ENCODE measurements at places on chromosomes 4 and X.

DNA sequence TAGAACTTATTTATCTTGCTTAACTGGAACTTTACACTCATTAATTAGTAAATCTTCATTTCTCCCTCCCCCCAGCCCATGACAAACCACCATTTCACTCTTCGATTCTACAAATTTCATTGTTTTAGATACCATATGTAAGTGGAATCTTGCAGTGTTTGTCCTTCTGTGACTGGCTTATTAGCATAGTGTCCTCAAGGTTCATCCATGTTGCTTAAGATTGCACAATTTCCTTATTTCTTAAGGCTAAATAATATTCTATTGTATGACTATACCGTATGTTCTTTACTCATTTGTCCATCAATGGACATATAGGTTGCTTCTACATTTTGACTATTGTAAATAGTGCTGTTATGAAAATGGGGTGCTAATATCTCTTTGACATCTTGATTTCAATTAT lies 24.5 kb upstream of the RNF212 start:
- DNase-seq: no peak

- no peak for DNase-seq
Observed at GRCh38 chr4:164789047-164789446, 35.1 kb downstream of the SMIM31 start.

DNA sequence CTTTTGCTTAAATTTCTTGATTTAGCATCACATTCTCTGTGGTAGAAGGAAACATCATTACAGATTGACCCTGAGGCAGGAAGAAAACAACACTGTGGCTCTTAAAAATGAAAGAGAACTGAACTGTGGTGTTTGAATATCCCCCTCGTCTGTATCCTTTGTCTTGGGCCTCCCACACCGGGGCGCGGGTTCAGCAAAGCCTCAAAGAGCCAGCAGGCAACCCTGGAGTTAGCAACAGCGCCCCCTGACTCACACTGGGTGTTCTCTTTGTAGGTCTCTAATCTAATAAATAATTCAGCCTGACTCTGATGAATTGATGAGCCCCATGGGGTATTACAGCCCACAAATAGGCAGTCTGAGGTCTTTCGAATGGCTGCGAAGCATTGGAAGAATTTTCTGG lies 46.1 kb upstream of the CTSO start:
- DNase-seq: no peak

DNA sequence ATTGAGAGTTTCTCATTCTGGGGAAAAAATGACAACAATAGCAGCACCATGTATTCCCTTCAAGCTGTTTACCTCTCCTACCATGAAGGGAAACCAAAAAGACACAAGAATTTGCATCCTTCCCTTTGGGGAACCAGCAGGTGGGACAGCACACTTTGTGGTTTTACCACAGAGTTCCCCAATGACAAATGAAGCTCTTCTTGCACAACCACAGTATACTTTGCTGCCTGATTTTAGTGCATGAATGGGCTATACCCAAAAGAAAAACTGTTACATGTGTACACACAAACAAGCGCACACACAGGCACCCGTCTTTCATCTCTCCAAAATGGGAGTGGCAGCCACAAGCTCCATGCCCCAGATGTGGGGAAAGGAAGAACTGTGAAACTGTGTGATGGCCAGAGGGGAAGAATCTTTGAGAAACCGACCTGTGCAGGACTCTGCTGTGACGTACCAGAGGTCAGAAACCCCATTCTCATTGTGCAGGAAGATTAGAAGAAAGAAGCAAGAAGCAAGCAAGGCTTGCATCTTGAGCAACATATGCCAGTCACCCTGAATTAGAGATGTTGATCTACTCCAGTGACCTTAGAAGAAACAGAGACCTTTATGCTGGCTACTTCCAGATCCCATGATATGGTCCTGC lies 2.7 kb upstream of the MAML3 start:
- no peak for DNase-seq

GRCh38 chrX:118577041-118577440 lies 81.4 kb downstream of the DOCK11 start:
- DNase-seq: no peak

GRCh38 chrX:16855363-16856075 lies 14.6 kb downstream of the RBBP7 start:
- no peak for DNase-seq

DNA sequence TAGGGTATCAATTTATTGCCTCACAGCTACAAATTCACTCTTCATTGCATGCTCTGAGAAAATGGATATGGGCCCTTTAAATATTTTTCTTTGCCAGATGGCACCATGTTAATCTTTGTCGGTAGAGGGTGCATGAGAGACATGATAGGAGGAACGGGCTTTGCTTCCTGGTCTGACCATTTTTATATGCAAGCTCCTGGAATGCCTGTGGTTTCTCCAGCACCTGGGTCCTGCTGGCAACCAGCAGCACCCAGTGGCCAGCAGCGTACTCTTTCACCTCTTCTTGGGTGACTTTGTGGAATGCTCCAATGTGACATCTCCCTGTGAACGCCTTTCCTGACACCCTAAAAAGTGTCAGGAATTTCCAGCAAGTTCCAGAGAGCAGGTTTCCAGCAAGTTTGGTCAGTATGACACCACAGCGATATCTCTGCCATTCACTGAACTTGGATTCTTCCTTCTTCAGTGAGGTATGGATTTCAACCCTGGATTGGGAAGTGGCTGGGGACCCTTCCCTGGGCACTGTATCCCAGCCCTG lies 140.3 kb upstream of the PGRMC2 start:
- no peak for DNase-seq

GRCh38 chr4:146349306-146349705 lies 135.0 kb downstream of the REELD1 start:
- no peak for DNase-seq

DNA sequence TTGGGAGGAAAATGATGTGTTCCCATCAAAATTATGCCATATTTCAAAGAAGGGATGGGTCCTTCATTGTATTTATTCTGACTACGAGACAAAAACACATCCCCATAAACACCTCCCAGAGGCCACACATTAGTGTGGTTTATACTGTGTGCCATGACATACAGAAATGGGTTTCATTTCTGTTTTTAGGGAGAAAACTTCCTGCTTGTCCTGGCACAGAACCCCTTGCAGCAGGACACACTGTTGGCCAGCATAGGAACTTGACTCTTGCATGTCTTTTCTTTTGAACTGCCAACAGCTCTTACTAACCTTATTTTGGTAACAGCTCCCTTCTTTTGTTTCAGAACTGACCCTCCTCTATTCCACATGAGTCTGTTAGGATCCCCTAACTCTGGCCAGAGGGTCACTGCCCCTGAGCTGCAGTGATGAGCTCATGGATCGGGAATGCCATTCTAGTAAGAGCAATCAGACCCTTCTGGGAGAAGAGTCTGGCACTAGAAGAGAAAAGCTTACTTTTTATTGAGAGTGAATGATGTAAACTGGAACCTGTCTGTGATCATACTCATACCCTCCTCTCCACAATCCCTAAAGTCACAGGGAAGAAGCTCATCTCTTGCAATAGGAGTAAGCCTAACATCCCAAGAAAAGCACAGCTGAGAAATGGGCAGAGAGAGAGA lies 86.4 kb downstream of the SMIM20 start:
- no peak for DNase-seq

DNA sequence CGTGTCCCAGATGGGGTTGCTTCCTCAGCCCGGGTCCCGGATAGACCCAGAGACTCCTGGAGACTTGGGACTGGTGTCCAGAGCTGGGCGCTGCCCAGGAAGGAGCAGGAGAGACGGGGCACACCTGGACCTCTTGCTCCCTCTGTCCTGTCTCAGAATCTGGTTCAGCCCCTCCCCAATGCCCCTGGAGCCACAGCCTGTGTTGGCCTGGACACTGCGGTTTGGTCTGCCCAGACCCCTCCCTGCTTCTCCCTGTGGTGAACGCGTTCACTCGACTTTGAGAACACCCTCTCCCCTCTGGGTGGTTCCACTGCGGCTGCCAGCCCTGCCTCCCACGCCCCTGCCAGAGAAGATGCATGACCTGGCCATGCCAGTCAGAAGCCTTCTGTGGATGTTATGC lies 111.1 kb downstream of the HMX1 start:
- no peak for DNase-seq

GRCh38 chr4:112321776-112322684 lies 24.9 kb downstream of the ALPK1 start:
- DNase-seq: no peak

- DNase-seq: no peak
Observed at GRCh38 chr4:89682808-89683207, 154.2 kb downstream of the SNCA start.

DNA sequence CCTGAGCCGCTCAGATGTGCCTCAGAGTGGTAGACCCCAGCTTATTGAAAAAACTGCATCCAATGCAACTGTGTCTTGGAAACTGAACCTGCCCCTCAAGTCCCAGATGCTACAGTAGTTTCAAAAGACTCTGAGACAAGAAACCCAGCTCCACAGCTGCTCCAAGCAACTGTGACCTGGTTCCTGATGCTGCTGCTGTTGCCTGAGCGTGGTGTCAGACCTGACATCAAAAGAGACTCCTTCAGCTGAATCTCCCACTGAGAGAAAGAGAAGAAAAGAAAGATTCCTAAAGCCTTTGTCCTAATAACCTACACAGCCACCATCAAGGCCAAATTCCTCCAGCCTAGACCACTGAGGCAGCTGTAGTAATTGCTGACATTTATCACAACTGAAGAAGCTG lies 630.1 kb downstream of the STIM2 start:
- DNase-seq: no peak

DNA sequence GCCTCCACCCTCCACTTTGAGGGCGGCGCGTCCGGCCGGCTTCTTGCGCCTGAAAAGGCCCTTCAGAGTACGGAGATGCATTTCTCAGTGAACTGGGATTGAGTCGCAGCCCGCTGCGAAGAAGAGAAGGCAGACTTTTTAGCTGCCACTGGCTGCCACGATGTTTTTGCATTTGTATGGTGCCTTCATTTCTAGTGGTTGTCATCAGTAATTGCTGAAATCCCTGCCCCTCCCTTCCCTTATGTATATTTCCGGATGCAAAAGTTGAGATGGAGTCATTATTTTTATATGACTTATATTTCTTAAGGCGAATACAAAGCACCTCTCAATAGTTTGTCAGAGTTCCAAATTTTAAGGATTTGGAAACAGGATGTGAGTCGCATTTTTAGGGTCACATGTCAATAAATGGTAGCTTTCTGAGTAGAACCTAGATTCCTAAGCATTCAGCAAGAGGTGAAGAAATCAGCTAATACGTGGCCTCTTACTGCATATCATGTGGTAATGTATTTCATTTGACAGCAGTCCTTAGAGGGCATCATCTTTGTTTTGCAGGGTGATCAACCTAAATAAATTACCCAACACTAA lies 658 bp downstream of the ATP6AP2 start:
- DNase-seq: no peak

- DNase-seq: no peak
Observed at GRCh38 chr4:179585761-179586160, 2143.5 kb upstream of the AGA start.

DNA sequence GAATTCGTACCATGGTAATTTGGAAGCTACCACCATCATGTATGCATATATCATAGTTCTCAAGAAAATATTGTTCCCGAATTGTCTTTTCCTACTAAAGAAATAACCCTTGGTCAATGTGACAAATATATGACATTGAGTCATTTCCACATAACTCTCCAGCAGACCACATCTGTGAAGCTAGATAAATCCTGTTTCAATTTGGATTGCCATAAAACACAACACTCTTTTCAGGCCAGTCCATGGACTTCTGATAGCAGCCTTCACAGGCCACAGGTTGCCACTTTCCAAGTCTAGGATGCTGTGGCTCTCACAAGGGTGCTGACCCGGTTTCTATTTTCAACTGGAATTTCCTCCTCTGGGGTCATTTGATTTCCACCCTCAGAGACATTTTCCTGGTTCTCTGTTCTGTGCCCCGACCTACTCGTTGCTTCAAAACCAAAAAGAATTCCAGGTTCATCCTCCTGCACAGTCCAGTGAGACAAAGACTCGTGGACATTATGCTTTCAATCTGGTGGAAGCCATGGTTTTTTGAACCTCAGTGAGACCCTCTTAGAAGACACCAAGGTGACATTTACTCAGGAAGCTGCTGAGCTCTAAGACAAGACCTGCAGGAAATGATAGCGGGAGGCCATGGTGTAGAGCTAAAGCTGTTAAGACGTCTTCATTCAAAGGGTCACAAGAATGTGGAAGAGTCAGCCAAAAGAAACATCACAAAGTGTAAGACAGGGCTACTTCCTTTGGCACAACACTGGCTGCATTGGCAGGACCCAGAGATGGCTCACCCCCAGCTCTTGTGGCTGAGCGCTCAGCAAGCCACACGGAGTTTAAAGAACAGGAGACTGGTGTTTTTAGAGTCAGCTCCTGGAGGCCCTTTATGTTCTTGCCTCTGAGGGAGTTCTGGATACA lies 119.8 kb downstream of the AMELX start:
- no peak for DNase-seq

GRCh38 chrX:139881130-139881529 lies 51.7 kb downstream of the ATP11C start:
- no peak for DNase-seq

DNA sequence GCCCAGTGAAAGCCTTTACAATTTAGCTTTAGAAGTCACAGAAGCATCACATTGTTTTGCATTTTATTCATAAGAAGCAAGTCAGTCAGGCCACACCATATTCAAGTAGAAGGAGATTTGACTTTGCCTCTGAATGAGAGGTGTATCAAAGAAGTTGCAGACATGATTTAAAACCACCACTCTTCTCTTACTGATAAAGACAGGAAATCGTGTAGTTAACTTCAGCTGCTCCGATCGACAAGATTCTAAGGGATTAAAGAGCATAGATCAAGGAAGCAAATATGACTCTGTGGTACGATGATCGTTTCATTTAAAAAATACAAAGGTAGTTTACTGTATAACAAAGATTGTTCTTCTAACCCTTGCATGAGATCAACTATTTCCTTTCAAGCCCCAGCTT lies 328.0 kb upstream of the PPP1R2C start:
- no peak for DNase-seq

- DNase-seq: no peak
Observed at GRCh38 chrX:104987063-104987462, 233.4 kb downstream of the TEX13A start.

DNA sequence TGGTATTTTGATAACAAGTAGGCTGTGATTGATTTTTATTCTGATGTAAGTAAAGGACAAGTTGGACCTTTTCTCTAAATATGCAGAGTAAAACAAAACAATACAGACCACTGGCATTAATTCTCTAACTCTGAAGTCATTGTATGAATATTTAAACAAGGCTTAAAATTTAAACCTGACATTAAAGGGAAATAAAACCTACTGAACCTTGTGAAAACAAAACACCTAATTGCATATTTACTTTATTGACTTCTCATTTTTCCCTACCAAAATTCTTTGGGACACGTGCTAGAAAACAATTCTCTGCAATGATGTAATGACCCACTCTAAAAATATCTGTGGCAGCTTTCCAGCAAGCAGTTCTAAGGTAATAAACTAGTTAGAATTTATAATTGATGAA lies 369.7 kb upstream of the TRAM1L1 start:
- DNase-seq: no peak
